ENCODE measurements at places on chromosomes 4 and X. TPM values are rescaled to one million over a fixed set of nuclear protein-coding genes. Genes with fewer than 3 reads are reported as not detected.

- DNase-seq: no peak
Observed at GRCh38 chrX:46707274-46707965, 51.5 kb downstream of the SLC9A7 start.

DNA sequence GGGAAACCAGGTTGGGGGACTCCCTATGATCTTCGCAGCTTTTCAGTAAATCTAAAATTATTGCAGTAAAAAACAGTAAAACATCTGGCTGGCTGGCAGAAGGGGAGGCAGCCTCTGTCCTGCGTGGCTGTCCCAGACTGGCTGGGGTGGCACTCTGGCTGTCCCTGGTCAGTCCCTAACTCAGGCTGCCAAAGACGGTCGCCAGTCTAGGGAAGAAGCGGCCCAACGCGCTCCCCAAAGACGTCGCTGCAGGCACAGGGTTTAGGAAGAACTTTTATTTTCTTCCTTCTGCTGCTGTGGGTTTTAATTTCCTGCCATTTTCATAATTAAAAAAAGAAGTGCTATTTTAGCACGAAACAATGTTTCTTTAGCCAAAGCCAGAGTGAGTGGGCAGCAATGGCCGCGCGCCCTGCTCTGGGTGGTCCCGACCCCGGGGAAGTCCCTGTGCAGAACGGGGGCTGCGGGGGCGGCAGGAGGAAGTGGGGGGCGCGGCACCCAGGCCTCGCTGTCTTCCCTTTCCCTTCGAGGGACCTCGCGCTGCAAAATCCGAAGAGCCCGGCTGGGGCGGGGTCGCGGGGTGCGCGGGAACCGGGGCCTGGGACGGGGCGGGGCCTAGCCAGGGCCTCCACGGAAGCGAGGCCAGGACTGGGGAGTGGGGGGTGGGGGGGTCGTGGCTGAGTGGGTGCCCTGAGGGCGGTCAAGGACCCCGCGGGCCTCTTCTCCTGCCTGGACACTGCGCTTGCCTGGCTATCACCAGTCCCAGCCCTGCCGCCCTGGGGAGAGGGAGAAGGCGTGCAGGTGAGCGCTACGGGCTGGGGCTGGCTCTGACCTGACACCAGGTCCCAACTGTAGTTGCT, 6.3 kb upstream of the LETM1 start:
- DNase-seq: no peak

GRCh38 chr4:25110527-25111329, 49.5 kb downstream of the SEPSECS start:
- no peak for DNase-seq

- DNase-seq: no peak
Observed at GRCh38 chr4:89468602-89469001, 161.0 kb upstream of the GPRIN3 start.

TRAM1L1 gene
- 2.5 TPM for total RNA-seq

Data from epithelial cell of proximal tubule (primary cell).